ENCODE measurements at places on chromosomes 2 and 18.

- no peak for DNase-seq
Observed at GRCh38 chr2:9412781-9413180, 10.5 kb downstream of the ITGB1BP1 start.

DNA sequence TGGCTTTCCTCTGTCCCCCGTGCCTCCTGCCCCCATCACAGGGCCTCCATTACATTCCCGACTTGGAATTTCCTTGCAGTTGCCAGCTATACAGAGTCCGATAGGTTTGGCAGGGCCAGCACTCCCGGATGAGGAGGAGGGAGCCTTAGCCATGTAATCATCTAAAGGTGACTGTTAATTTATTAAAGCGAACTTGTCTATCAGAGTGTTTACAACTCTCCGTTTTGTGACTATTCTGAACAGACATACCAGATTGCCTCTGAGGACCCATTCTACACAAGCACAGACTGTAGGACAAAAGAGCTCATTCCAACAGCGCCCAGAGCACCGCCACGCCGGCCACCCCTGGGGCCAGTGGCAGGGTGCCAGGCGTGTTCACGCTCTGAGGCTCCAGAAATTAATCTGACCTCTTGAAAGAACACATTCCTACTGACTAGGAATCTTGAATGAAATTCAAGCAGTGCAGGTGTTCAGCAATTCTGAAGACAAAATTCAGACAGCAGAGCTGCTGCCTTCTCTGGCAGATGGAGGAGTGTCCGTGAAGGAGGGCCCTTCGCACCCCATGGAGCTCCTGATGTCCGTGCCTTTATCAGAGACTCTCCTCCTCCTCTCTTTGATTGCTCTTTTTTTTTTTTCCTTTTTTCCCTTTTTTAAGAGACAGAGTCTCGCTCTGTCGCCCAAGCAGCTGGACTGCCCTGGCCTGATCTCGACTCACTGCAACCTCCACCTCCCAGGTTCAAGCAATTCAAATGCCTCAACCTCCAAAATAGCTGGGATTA lies 58.1 kb upstream of the RALBP1 start:
- DNase-seq: peak; percentile 24

GRCh38 chr2:120305296-120305695 lies 40.6 kb upstream of the INHBB start:
- peak; percentile 33 for DNase-seq

DNA sequence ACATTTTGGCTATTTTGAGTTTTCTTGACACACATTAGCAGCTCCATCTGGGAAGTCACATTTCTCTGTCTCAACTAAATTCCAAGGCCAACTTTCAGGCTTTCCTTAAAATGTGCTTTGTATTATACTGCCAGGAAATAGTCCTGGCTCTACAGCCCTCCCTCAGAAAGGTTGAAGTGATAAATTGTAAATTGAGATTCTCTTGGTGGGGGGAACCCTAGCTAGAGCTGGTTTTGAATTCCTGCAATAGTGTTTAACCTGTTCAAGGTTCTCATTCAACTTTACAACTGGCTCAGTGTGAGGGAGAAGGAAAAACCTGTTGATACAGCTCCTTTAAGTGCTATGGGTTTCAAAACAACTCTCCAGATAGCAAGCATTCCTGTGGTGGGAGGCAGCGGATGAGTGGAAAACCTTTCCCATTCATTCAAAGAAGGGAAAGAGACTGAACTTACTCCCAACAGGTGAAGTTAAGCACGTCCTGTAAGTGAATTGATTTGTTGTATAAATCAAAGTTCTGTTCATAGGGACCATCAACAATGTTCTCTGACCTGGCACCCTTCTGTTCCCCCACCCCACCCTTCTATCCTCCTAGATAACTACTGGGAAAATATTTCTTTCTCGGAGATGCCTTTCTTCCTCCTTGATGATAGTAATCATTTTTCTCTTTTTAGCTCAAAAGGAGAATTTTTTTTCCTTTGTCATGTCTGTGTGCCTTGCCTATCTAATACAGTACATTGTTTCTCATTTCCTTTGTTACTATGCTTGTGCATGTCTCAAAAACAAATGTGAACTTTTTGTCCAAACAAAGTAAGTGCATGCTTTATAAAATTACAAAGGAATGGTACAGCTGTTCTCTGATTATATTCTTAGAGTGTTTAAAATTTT lies 44.2 kb upstream of the SLC39A10 start:
- no peak for DNase-seq

GRCh38 chr18:24026457-24026856 lies 11.9 kb downstream of the TTC39C start:
- DNase-seq: no peak
